ENCODE measurements at places on chromosomes 1 and 21.

DNA sequence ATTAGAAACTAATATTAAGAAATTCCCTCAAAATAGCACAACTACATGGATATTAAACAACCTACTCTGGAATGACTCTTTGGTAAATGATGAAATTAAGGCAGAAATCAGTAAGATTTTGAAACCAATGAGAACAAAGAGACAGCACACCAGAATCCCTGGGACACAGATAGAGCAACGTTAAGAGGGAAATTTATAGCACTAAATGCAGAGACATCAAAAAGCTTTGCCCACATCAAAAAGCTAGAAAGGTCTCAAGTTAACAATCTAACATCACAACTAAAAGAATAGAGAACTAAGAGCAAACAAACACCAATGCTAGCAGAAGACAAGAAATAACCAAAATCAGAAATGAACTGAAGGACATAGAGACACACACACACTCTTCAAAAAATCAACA is 48.6 kb upstream of the LRRC8B start:
- no peak for DNase-seq

GRCh38 chr1:89669441-89669840 is 36.5 kb downstream of the LRRC8C start:
- DNase-seq, result no peak

DNA sequence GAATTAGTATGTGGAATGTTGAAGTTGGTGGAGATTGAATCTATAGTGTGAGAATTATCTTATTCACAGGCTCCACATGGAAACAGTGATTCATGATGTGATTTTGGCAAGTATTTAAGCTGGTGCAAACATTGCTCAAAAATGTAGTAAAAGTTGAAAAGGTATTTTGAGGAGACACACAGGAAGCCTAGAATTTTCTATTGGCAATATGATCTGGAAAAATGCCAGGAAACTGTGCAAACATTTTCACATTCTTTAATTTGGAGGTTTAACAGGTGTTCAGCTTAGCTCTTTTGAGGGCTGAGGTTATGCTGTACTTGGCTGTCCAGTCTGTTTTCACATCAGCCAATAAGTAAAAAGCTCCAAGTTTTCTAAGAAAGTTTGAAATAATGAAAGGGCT is 327.3 kb downstream of the RWDD3 start:
- no peak for DNase-seq

GRCh38 chr1:152096931-152097330 is 8.1 kb upstream of the TCHHL1 start:
- no peak for DNase-seq

DNA sequence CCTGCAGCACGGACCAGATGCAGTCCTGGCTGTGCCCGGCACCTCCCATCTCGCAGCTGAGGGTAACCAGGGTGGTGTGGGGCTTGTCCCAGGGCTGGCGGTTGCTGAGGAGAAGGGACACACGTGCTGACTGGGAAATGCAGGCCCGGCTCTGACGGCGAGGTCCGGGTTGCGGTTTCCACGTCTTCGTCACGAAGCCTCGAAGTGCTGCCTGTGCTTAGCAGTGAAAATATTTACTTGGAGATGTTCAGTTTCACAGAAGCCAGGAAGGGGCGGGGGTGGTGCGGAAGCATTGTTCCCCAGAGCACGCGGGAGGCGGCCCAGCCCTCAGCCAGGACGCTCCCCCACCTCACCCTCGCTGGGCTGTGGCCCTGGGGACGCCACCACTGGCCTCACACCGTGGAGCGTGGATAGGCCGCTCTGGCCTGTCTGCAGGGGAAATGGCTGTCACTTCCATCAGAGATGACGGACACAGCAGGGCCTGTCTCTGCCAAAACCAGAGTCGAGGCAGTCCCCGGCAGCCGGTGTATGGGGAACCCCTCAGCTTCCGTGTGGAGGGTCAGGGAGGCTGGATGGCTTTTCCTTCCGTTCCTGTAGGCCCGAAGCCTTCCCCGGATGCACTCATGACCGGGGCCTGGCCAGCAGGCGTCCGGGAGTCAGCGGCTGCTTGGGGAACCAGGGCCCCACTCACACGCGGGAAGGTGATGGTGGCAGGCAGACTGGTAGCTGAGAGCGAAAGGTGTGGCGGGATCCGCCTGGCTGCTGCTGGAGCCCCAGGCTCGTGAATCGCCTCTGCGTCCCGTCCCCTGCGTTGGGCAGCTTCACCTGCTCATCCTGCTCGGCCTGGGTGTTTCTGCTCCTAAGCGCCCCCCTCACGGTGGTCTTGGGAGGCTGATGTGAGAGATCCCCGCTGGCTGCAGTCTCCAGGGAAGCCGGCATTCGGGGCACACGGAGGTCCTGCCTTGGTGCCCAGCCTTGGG is 14.7 kb upstream of the POFUT2 start:
- peak; percentile 68 for DNase-seq

DNA sequence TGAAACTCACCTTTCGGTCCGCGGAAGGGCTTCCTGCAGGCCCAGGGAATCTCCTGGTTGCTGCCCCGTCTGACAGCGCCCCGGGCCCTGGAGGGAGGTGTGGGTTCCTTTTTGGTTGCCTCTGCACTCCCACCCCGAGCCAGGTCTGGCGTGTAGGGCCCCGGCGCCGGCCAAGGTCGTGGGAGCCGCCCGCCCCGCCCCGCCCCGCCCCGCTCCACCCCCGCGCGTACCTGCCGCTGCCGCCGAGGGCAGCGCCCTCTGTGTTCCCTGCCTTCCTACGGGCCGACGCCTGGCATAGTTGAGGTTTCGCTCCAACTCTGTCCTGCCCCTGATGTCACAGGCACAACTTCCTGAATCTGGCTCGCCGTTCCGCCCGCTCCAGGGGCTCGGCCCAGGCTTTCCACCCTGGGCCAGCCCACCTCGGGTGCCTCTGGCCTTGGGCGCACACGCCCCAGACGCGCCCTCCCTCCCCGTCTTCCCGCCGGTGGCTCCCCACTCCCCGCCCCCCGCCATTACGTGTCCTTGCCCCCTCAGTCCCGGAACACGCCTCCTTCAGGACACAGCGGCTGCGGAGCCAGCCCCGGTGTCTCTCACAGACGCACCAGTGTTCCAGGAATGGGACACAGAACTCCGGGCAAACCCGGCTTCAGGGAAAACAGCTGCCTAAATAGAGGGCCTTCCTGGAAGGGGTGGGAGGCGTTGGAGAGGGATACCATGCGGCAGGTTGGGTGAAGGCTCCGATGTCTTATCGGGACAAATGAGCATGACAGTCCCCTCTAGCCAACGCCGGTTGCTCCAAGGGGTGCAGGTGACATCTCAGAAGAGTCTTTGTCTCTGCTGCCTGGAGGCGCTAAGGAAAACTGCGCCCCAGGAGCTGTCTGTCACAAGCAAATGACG is at the start of gene KIAA0040:
KIAA0040 (minus strand) TSS at position 147 of the 897 bp plus-strand sequence. CDS start 31,763 bp downstream, outside the sequence.
- DNase-seq, result peak; percentile 70

DNA sequence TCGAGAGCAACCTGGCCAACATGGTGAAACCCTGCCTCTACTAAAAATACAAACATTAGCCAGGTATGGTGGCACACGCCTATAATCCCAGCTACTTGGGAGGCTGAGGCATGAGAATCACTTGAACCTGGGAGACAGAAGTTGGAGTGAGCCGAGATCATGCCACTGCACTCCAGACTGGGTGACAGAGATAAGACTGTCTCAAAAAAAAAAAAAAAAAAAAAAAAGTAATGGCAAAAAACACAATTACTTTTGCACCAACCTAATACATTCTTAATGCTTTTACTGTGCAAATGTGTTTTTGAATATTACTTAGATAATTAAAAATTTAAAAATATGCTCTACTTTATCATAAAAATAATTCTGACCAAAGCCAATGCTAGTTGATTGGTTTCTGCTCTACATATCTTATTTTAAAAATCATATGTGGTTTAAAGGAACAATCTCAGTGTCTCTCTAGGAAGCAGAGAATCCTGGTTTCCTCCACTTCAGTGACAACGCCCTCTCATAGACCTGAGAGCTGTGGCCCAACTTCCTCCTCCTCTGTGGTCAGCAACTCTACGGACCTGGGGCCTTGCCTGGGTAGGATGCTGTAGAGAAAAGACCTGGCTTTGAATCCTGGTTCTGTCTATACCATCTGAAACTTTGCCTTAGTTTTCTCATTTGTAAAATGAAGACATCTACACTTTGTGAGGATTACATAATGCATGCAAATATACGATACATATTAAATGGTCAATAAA is 64.7 kb downstream of the TGFBR3 start:
- no peak for DNase-seq

DNA sequence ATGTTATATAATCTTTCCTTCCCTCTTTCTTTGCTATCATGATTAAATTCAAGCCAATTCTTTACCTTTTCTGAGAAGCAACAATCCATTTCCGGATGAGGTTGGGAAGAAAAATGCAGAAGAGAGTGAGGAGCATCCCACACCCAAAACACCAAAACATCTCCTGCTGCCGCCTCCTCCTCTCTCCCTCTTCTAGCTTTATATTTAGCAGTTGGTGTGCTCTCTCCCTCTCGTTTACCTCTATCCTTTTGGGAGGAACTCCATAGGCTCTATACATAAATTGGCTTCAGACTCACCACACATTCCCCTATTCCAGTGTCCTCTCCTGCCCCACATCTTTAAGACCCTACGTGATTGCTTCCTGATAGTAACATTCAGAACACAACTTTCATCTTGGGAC is 332.2 kb upstream of the PLXNA2 start:
- no peak for DNase-seq

DNA sequence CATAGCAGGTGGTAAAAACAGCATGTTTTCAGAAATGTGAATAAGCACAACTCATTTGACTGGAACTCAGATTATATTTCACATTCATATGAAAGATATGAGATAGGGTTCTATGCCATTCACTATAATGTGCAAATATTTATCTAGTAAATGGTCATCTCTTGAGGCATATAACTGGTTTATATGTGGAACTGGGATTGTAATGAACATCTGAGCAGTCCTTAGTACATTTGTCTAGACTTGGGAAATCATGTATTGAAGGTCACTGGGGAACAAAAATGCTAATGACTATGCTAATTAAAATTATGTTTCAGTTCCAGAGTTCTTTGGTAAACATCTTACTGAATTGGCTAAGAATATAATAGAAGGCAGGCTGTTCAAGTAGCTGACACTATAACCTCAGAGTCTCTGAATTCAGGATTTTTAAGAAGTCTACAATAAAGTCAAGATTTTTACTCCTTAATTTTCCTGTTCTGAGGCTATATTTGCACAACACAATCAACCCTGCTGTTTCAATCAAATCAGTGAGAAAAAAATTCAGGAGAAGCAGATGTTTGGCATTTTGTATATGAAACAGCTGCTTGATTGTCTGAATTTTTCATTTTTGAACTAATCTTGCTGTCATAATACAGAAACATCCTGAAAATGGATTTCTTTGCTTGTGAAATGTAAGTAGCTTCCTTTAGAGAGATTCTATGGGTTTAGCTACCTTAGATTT is 244.8 kb upstream of the RGS18 start:
- DNase-seq, result no peak

- DNase-seq, result no peak
Measured at GRCh38 chr1:31959521-31960340, 21.6 kb upstream of the PTP4A2 start.
